Cortex of kidney (tissue), 1 donor: ENCODE measurements at places on chromosomes 6 and 20.

- no peak for DNase-seq
Measured at GRCh38 chr6:3353939-3354338, 95.2 kb downstream of the PSMG4 start.

- no peak for DNase-seq
Measured at GRCh38 chr20:43178080-43178479, 11.6 kb downstream of the PTPRT start.

- DNase-seq = no peak
Measured at GRCh38 chr6:80523010-80523409, 416.5 kb downstream of the BCKDHB start.

- no peak for DNase-seq
Measured at GRCh38 chr6:110366256-110366655, 8.1 kb upstream of the METTL24 start.

DNA sequence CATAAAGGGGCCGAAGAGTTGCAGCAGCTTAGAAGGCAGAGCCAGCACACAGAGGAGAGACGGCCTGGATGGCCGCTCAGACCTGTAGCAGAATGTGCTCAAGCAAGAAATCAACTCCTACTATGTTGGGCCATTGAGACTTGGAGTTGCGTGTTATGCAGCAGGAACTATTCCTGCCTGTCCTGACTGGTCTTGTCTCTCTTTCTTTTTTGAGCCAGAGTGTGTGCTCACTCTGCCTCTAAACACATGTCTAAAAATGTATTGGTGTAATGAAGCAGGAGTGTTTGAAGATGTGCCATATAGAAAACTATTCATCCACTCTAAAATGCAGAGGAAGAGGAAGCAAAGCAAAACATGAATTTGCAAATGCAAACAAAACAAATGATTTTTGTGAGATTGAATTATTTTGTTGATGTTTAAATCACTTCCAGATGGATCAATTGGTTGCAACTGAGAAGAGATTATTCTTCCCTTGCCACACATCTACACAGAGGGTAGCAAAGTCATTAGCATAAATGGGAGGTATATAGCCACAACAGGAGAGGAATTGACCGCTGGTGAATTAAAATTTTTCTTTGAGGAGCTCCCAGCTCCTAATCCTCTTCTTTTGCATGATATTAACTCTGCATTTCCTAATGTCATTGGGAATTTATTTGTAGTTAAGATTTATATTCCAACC lies 20.4 kb upstream of the SYNJ2 start:
- no peak for DNase-seq

- DNase-seq = no peak
Measured at GRCh38 chr6:1917626-1918371, 308.1 kb downstream of the FOXC1 start.

DNA sequence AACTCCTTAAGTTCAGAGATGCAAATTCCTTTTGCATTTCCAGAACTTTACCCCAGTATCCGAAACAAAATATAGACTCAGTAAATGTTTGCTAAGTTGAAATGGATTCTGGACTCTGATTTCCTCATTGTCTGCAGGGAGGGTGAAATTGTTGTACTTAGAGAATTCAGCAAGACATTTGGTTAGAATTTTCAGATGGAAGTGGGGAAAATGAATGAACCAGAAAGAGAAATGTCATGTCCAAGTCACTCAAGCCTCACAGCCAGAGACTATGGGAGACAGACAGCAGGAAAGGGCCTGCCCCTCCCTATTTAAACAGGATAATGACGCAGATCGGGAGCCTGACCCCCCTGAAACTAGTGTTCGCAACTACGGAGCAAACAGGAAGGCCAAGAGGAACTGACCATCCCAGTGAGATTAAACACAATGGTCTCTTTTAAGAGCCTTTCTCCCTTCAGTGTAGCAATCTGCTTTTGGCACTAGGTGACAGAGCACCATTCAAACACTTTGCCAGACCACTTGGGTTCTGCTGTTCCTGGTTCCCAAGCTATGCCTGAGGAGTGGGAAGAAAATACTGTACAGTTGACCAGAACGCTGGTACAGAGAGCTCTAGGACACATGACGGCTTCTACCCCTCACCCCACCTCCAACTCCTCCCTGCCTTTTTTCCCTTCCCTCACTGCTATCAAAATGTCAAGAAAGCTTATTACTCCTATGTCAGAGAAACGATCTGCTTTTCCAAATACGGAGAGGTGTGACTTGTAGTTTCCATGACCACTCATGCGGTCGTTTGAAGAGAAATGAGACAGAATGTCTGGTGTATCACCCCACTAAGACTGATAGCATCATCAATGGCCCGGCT lies 13.7 kb downstream of the NEDD9 start:
- DNase-seq = no peak

GRCh38 chr6:6588924-6589709 lies 597 bp downstream of the LY86 start:
- DNase-seq = no peak

GRCh38 chr6:52328729-52329128 lies 33.2 kb upstream of the PAQR8 start:
- DNase-seq = no peak

GRCh38 chr6:3529232-3529631 lies 72.4 kb upstream of the SLC22A23 start:
- DNase-seq = no peak

DNA sequence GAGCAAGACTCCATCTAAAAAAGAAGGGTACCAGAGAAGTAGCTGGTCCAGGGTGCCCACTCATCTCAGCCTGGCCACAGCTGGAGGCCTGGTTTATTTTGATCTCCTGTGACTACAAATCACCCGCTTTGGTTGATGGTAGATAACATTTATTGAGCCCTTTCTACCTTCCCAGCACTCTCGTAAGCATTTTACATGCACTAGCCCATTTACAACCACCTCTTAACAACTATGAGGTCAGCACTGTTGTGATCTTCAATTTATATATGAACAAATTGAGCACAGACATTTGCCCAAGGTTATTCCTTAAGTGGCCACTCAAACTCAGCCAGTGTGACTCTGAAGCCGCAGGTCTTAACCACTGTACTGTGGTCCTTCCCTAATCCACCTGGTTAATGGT lies 104.7 kb downstream of the EPM2A start:
- no peak for DNase-seq

DNA sequence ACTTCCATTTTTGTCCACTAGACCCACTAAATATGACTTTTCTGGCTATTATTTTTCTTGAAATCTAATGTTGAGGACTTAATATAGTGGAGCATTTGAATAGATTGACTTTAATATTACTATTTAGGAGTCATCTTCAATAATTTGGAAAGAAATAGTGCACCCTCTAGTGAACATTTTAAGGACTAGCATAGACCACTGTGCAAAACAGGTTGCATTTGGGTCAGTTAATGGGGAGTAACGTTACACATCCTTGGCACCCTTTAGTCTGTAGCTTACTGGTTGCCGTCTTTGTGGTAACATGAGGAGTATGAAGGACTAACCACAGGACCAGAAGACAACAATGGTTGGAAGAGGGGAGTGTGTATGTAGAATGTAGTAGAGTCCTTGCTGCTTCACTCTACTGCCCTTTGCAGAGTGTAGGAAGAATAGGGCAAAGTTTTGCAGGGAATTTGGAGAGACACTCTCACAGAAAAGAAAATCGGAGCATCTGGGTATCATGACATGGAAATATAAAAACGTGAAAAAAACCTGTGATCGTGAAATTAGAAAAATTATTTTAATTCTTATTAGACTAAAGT lies 25.2 kb downstream of the RFPL4B start:
- no peak for DNase-seq

- no peak for DNase-seq
Measured at GRCh38 chr6:157443066-157443800, 62.2 kb downstream of the ZDHHC14 start.

GRCh38 chr6:147390909-147391536 lies 117.5 kb upstream of the SAMD5 start:
- DNase-seq = no peak

- DNase-seq = no peak
Measured at GRCh38 chr6:24564081-24564480, 69.3 kb downstream of the ALDH5A1 start.

GRCh38 chr20:1345030-1345755 lies 16.3 kb upstream of the SDCBP2 start:
- no peak for DNase-seq

- no peak for DNase-seq
Measured at GRCh38 chr6:47290124-47290834, 19.4 kb downstream of the TNFRSF21 start.

- no peak for DNase-seq
Measured at GRCh38 chr6:105374010-105374420, 28.9 kb downstream of the PREP start.

DNA sequence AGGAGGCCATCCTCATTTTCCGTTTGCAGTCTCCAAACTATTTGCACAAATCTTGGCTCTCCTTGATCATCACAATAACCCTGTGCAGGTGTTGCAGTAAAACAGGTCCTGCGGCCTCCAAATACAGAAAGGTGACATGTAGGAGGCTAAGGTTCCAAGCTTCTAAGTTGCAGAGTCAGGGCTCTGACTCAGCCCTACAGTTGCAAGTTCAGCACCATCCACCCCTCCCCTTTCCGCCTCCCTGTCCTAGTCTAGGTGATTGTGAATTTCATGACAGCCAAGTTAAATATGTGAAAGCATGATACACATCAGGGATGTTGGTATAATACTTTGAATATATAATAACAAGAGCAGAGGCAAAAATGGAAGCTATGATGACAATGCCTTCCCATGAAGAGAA lies 317.3 kb upstream of the CDH4 start:
- no peak for DNase-seq

DNA sequence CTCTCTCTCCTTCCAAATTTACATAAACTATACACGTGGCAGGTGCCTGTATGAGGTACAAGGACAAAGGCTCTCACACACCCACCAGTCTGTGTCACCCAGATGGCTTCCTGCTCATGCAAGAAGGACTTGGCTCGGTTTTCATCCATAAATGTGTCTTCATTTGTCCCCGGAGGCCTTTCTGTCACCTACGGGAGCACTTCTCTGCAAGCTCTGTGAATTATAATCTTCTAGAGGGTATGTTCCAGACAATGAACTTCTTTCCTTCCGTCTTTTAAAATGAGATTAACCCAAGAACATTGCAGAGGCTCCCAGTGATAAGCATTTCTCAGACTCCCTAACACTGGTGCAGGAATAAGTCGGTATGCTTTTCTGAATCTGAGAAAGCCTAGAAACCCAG lies 123.6 kb downstream of the PTPRT start:
- DNase-seq = no peak

GRCh38 chr20:10761786-10762185 lies 88.0 kb upstream of the JAG1 start:
- DNase-seq = no peak

- DNase-seq = no peak
Measured at GRCh38 chr6:7933794-7934193, 23.2 kb upstream of the TXNDC5 start.

DNA sequence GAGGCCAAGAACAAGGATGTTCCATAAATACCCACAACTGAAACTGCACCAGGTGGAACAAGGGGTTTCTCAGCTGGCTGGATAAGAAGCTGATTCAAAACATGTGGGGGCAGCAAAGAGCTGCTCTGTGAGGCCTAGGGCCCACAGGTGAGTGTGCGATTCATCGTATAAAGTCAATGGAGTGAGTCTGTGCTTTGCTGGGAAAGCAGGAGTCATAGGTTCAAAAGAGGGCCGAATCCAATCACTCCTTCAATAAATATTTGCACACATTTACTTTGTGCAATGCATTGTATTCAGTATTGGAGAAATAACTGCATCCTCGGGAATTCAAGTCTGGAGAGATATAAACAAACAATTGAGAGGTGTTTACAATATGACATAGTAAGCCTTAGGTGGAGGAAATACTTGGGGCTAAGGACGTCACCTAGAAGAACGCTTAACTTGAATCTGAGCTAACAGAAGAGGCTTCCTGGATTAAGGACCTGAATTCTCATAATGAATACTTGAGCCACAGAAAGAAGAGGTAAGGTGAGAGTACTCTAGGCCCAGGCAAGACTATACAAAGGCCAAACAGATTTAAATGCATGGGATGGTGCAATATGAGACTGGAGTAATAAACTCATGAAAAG lies 83.7 kb upstream of the TMEM30A start:
- DNase-seq = no peak

DNA sequence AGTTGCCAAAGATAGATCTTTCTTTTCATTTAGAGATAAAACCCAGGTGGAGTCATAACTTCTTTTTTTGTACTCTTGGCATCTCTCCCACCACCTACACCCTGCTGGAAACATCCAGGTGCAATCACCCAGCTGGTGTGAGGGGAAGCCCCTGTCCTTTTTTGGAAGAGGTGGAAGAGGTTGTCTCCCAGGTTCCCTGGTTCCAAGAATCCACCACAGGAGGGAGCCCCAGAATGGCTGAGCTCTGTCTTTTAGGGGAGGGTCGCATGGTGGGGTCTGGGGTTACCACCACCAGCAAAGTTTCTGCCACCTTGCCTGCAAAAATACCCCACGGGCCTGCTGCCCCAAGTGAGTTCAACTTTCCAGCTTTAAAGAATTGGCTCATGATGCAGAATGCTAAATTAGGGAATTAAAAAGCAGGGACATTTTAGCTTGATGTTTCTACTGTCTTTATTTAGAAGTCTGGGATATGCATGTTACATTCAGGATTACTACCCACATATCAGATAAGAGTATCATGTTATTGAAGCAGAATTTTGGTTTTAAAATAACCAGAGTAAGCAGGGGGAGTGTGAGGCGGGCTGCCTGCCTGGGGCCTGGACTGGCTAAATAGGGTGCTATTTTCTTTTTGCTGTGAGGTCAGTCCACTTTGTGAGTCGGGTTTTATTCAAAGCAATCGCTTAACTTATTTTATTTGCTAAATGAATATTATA lies 11.0 kb downstream of the SMOC2 start:
- DNase-seq = no peak

DNA sequence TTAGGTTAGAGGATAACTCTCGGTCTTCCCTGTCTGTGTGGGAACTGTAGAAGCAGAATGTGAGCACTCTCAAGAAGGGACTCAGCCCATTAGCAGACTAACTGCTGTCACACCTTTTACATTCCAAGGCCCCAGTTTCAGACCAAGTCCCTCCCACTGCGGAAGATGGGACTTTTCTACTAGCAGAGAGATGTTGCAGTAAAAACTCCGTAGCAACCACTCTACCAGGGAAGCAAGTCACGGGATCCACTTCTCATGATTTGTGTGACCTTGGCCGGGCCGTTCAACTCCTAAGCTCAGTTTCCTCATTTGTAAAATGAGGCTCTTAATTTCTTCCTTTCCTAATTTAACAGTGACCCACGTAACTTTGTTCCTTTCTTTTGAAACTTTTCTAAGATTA lies 77.1 kb upstream of the SLC4A11 start:
- no peak for DNase-seq

DNA sequence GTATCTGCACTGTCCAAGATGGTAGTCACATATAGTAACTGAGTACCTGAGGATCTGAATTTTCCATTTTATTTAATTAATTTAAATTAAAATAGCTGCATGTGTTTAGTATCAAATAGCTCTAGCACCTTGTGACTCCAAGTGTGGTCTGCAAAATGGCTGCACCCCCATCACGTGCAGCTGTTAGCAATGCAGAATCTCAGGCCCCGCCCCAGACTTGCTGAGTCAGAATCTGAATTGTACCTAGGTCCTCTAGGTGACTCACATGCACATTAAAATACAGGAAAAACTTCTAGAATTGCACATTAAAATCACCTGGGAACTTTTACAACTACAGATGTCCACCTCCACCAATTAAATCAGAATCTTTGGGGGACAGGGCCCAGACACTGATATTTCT lies 19.2 kb upstream of the FAM83C start:
- DNase-seq = no peak

GRCh38 chr20:35305682-35306556 lies 13.7 kb upstream of the FAM83C start:
- DNase-seq = no peak
